ENCODE measurements at places on chromosomes 2 and 18. TPM values are rescaled to one million over a fixed set of nuclear protein-coding genes. Genes with fewer than 3 reads are reported as not detected.

DNA sequence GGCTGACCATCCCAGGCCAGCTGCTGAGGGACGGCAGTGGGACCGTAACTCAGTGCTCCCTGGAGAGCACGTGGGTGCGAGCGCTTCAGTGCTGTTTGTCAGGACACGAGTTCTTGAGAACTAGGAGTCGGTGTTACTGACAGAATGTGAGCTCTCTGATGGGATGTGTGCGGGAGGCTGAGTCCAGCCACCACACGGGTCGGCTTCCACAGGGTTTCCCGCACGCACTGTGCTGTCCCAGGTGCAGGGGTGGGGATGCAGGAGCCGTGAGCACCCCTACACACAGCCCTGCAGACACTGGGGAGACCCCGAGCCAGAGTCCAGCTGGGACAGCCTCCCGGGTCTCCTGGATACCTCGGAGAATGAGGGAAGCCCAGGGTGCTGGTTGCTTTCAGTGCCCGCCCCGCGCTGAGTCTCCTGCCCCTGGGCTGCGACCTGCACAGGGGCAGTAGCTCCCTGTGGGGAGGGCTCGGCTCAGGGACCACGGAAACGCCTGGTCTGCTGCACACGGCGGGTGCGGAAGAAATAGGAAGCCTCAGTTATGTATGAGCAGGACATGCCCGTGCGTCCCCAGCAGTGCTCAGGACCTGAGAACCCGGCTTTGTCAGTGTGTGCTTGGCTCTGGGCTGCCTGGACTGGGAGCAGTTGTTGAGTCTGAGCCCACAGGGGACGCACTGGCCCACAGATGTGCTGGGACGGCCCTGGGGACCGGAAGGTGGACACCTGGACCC is 71.2 kb downstream of the KCNG2 start:
- no peak for DNase-seq

DNA sequence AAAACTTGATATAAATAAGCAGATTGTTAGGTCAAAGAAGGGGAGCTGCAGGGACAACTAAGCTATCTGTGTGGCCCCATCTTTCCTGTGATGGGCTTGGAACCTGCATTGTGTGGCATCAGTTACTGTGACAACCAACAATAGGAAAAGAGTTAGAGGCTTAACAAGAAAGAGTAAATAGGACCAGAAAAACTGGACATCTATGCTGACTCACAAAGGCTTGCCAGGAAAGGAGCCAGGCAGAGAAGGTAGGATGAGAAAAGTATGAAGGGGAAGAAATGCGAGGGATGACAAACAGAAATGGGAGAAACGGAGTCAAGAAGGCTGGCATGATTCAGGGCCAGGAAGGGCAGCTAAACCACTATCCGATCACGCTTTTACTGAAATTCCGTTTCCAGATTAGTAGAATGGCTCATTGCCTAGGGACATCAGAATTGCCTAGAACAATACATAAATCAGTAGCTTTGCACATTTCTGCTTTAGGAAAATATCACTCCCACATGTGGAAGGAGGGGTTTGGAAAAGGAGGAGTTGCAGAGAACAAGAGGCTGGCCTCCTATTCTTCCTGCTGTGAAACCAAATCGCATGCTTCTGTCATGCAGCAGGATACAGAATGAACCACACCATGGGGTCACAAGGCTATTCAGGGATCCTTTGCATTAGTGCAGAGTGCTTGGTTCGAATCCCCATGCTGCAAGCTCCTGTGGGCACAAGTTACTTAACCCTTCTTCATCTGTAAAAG is 7.3 kb downstream of the PLA2R1 start:
- no peak for DNase-seq

- no peak for DNase-seq
Measured at GRCh38 chr2:98412751-98413458, 31.8 kb upstream of the INPP4A start.

DNA sequence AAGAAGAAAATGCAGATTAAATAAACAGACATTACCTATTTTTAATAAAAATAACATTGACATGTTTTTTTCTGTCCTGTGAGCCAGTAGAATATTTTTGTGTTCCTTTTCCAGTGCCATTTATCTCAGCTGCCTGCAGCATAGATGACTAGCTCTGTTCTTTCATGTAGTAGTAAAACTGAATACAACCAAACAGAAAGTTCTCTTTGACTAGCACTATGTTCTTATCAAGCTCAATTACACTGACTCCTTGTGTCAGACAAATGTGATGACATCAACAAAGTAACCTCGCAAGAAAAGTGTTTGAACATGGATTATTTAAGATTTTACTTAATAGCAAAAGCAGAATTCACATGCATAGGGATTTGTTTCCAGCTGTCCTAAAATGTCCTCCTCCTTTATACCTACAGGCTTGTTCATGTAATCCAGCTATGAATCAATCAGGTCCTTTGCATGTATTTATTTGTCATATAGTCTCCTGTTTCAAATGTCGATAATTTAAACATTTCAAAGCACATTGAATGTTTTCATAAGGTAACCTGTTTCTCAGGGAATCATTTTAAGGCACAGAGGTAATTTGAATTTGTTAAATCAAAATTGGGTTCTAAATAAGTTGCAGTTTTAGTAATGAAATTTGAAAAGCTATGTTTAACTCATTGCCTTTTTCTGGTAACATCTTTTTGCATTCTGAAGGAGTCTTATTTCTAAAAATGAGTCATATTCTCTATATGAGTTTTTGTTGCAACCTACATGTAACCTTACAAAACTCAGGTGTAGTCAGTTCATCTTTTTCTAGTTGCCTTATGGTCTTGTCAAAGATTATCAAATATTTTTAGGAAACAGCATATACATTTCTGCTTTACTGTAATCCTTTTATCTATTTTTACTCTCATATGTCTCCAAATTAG is 215.3 kb upstream of the GULP1 start:
- DNase-seq = no peak

DNA sequence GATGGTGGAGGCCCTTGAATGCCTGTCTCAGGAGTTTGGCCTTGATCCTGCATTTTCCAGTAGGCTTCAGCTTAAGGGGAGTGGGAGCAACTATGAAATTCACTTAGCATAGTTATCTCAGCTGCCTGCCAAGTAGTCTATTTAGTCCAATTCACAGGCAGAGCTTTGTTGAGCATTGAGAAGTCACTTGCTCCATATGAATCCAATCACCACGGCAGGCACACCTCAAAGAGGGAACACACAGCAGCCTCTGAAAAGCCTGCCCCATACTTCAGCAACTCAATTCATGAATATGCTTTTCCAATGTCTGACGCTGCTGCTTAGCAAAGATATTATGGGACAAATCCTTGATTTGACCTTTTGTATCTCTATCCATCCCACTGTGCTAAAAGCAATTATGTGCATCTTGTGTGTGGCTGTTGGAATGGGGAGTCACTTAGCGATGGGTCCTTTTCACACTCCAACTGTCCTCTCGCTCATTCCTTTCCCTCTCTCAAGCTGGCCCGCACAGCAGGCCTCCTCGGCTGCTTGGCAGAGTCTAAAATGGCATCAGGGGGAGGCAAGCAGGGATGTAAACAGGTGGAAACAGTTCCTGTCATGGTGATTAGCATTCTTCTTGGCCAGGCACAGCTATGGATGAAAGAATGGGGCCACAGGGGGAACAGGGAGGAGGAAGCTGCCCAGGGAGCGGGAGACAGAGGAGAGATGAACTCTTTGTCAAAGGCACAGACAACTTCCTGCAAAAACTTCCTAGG is 56.0 kb upstream of the LRPPRC start:
- DNase-seq = no peak

DNA sequence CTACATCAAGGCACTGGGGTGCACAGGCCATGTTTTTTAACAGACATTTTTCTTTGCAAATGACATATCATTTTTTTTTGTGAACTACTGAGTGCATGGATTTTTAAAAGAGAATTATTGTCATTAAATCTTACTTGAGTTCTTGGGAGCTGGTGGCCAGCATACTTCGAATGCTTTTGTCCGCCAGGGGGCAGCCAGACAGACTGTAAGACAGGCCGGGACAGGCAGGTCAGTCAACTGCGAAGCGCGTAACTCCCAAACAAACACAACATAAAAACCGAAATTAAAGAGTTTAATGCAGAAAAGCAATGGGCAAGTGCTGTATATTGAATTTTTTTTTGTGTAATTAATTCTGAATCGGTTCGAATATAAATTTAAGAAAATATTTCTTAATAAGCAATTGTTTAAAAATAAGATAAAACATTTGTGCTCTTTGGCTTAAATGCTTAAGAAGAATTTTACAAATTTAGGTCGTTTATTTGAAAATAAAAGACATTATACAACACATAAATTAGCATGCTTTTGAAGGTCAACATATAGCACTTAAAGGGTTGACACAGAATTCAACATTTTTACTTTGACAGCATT is 142.2 kb upstream of the PXDN start:
- no peak for DNase-seq

DNA sequence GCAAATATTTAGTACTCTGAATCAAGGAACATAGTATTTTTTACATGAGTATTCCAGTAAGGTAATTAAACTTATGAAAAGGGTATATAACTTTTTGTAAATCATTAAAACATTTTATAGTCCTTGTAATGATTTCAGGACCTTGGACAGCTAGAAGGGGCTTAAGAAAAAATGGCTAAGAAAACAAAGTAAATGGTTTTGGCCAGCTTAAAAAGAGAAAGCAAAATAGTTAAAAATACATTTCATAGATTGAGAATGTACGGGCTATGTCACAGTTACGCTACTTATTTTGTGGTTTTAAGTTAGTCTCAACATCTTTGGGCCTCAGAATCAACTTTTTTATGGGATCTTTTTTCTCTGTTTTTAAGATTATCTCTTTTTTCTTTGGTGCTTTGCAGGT is 26.7 kb downstream of the POLI start:
- DNase-seq = no peak

DCDC2C gene
- not detected for total RNA-seq

RESP18 gene
- total RNA-seq = not detected

HK2 gene
- total RNA-seq = 15.3 TPM
